OCI-M1 (cell line): ENCODE measurements at places on chromosomes 7 and 10.
A peak's percentile ranks its signal among the peaks of the same experiment; 100 is the strongest.

GRCh38 chr7:103048833-103049232 lies 25.8 kb downstream of the FBXL13 start:
- peak; percentile 56 for DNase-seq

DNA sequence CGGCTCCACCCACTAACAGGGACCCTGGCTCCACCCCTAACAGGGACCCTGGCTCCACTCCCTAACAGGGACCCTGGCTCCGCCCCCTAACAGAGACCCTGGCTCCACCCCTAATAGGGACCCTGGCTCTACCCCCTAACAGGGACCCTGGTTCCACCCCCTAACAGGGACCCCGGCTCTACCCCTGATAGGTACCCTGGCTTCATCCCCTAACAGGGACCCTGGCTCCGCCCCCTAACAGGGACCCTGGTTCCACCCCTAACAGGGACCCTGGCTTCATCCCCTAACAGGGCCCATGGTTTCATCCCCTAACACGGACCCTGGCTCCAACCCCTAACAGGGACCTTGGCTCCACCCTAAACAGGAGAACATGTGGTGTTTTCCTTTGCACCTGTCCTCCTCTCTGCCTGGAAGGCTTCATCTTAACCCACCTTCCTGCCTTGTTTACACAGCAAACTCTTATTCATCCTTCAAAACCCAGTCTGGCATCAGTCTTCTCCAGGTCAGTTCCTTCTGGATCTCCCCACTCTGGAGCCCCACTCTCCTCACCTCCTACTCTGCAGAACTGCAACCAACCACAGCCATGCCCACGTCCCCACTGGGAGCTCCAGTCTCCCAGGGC lies 58.0 kb downstream of the CHST15 start:
- no peak for DNase-seq

- no peak for DNase-seq
These were observed 56.1 kb upstream of the ADO start for GRCh38 chr10:62748386-62748785.

GRCh38 chr10:109740436-109740835 lies 182.9 kb downstream of the XPNPEP1 start:
- no peak for DNase-seq

DNA sequence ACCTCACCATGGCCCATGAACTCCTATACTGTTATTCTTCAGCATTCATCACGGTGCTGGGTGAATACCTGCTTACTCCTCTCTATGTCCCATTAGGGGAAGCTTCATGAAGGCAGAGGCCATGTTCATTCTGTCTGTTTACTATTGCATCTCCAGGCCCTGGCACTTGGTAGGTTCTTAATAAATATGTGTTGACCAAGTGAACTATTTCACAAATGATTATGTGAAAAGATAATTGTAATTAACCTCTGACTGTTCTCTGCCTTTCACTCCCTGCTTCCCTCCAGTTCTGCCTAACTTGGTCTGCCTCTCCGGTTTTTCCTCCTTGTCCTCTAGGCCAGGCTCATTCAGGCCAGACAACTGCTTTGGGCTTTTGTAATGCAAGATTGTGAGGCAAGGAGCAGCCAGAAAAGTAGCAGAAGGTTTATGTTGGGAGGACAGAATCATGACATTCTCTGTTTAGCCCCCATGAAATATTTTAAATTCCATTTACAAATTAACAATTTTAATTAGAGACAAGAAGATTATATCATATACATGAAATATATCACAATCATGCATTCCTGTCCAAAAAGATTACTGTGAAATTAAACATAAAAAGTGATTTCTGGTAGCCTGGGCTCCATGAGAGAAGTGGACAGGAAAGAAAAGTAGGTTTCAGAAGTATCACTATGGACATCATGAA lies 42.1 kb upstream of the PLXNA4 start:
- DNase-seq = no peak

DNA sequence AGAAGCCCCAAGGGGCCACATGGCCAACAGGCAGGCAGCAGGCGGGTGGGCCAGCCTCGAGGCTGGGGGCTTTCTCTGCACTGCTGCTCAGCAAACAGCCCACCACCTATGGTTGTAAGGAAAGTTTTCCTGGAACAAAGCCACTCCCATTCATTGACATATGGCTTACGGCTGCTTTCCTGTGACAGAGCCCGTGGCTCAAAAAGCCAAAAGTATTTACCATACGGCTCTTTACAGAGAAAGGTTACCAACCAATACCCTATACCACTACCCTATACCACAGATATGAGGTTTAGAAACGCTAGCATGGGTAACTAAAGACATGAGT lies 152.7 kb downstream of the MAD1L1 start:
- DNase-seq = no peak

DNA sequence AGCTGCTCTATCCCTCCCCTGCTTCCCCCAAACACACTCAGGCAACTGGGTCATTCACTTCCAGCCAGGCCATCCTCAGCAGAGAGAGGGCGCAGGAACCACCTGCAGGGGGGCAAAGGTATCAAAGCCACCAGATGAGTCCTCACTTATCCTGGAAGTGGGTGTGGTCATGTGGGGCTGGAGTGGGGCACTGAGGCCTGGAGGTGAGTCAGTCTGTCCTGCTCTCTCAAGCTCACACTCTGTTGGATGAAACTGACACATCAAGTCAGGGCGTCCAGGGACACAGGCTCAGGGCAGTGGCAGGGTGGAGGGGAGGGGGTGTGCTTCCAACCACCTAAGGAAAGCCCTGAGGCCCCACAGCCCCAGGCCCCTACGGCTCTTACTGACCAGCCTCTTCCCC lies 8.0 kb upstream of the ELFN1 start:
- no peak for DNase-seq

DNA sequence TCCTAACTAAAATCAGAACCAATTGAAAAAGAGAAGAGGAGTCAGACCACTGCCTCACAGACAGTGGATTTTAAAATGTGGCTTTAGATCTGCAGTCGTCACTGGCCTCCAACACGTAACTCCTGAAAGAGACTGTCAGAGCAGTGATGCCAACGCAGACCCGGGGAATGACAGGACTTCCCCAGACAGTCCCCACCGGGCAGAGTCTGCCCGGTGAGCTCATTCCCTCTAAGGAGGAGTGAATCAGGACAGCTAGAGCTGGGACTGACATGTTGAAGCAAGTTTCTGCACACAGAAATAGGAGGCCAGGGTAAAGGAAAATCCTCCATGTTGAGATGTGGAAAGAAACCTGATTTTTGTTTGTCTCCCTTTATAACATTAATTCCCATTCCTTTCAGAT lies 105.0 kb downstream of the TES start:
- no peak for DNase-seq
